GM23248 (cell line): ENCODE measurements at places on chromosomes 1 and 21.

DNA sequence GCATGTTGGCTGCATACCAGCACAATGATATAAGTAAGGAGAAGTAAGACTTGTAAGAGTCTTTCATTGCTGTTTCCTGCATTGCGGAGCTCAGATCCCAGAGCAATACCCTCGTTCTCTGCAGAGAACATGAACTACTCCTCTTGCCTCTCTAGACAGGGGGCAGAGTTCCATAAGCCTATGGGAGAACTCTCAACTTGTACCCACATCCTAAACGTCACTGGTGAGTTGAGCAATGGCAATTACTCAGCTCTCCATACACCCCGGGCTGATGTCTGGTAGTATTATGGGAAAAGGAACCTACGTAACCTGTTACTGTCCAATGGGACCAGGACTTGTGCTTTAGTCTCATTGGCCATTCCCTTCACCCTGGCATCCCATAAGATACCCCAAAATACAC lies 27.3 kb upstream of the ZNF496 start:
- H3K4me3 ChIP-seq, result no peak overlapping the region
- no peak overlapping the region for H3K27ac ChIP-seq
- no peaks in the 10 kb centered on the region for H3K27me3 ChIP-seq
- peaks cover 28% of the 10 kb centered on the region for H3K4me1 ChIP-seq
- H3K36me3 ChIP-seq, result no peaks in the 10 kb centered on the region
- DNase-seq, result peak; percentile 24

DNA sequence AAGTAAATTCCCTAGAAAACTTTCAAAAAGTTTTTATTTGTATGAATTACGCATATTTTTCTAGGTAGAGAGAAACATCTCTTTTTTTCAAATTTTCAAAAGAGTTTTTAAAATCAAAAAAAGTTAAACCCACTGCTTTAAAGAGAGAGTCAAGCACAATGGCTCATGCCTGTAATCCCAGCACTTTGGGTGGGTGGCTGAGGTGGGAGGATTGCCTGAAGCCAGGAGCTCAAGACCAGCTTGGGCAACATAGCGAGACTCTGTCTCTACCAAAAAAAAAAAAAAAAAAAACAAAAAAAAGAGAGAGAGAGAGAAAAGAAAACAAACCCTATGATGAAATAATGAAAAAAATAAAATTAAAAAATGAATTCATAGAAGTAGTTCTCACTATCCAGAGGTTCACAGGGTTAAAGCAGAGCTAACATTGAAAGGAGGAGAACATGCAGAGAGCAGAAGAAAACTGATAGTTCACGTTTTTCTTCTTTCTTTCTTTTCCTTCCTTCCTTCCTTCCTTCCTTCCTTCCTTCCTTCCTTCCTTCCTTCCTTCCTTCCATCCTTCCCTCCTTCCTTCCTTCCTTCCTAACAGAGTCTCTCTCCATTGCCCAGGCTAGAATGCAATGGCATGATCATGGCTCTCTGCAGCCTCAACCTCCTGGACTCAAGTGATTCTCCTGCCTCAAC lies 30.5 kb upstream of the SARS1 start:
- H3K27ac ChIP-seq, result no peak overlapping the region
- no peak for DNase-seq
- H3K4me1 ChIP-seq, result 0 out of 2 replicates have a peak, but pooled peaks cover 8% of the 10 kb centered on the region
- H3K36me3 ChIP-seq, result no peaks in the 10 kb centered on the region

DNA sequence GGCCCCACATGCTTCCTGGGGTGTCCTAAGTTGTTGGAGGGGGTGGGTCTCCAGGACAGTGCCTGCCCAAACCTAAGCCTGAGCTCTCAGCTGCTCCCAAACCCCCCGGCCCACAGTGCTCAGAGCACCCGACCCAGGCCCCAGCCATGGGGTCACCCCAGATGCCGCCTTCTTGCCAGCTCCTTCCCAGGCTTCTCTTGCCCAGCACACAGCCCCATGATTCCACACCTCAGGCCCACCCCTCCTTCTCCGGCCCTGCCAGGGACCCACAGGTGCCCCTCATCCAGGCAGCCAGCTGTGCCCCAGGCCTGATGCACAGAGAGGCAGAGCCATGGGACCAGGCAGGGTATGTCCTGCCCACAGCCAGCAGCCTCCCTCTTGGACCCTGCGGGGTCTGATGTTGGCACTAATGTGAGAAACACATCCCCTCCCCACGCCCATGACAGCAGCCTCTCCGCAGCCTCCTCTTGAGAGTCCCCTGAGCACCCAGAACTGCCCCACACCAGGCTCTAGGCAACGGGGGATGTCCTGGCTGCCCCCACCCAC lies 4.9 kb downstream of the WNT9A start:
- DNase-seq, result no peak
- H3K27ac ChIP-seq, result no peak overlapping the region
- H3K27me3 ChIP-seq, result no peaks in the 10 kb centered on the region
- H3K4me3 ChIP-seq, result no peak overlapping the region
- H3K4me1 ChIP-seq, result peaks cover 8% of the 10 kb centered on the region; the same call in 1 of the 2 replicates

GRCh38 chr1:156308078-156308477 lies 9.0 kb upstream of the VHLL start:
- H3K4me1 ChIP-seq, result peaks cover 8% of the 10 kb centered on the region; the same call in 1 of the 2 replicates
- peak; percentile 60 for DNase-seq
- peaks cover 63% of the 10 kb centered on the region for H3K36me3 ChIP-seq
- no peak overlapping the region for H3K27ac ChIP-seq
- H3K4me3 ChIP-seq, result no peak overlapping the region
- no peaks in the 10 kb centered on the region for H3K27me3 ChIP-seq

DNA sequence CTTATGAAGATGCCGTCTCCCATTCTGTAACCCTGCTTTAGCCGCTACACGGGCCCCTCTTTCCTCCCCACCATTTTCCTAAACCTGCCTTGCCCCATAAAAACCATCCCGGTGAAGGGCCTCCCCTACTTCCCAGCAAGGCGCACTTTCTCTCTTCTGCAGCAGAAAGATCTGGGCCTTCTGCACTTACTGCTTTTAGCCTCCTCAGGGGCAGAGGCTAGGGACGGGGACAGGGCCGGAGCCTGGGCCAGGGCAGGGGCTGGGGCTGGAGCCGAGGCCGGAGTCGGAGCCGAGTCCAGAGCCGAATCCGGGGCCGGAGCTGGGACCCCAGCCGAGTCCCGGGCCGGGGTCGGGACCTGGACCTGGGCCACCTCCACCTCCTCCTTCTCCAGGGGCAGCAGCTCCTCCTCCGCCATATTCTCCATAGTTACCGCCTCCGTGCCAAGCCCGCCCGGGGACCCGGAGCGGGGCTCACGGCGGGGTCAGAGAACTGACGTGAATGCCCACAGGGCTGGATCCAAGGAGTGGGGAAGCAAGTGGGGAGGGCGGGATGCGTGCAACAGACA lies 382 bp downstream of the TRMT1L start:
- no peaks in the 10 kb centered on the region for H3K27me3 ChIP-seq
- peaks cover 25% of the 10 kb centered on the region for H3K4me1 ChIP-seq
- H3K27ac ChIP-seq, result peak overlapping the region; percentile 96
- H3K4me3 ChIP-seq, result peak overlapping the region; percentile 89

- H3K27me3 ChIP-seq, result no peaks in the 10 kb centered on the region
- H3K36me3 ChIP-seq, result no peaks in the 10 kb centered on the region
- peak; percentile 80 for DNase-seq
- H3K4me3 ChIP-seq, result no peak overlapping the region
- H3K4me1 ChIP-seq, result peaks cover 8% of the 10 kb centered on the region
Observed at GRCh38 chr1:108643492-108644335, 17.2 kb downstream of the HENMT1 start.
